ENCODE measurements at places on chromosomes 11 and 22.

DNA sequence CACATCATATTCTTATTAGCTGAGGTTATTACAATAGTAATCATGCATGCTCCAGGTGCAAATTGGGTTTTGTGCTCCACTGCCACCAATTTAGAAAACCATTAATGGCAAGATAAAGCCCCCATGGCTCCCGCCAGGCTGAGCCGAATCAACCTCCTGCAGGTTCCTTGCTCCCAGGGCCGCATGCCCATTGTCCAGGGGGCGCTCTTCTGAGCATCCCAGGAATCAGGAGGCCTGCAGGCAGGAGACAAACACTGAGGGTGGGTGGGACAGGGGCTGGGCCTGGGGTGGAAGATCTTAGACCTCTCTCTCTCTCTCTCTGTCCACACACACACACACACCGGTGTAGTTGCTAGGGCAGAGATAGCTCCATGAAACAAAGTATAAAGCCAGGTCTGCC lies 57.4 kb downstream of the BUD13 start:
- no peak for DNase-seq
- H3K4me3 ChIP-seq = no peak overlapping the region
- no peaks in the 10 kb centered on the region for H3K4me1 ChIP-seq
- H3K36me3 ChIP-seq = no peaks in the 10 kb centered on the region

DNA sequence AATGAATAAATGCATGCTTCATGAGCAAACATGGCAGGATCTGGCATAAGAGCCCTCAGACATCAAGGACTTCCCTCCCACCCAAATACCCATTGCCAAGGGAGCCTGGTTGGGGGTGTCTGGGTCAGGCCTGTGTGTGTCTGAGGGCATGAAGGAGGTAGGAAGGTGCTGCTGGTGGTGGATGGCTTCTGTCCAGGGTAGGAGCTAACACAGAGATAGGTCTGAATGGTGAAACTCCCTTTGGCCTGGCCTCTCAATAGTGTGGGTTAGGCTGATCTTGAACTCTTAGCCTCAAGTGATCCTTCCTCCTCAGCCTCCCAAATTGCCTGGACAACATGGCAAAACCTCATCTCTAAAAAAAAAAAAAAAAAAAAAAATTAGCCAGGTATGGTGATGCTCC lies 2.8 kb downstream of the AMPD3 start:
- peak overlapping the region; percentile 89 for H3K4me3 ChIP-seq
- peaks cover 9% of the 10 kb centered on the region for H3K36me3 ChIP-seq
- H3K27me3 ChIP-seq = no peaks in the 10 kb centered on the region
- no peak for DNase-seq
- peak overlapping the region; percentile 81 for H3K27ac ChIP-seq
- H3K4me1 ChIP-seq = peaks cover 78% of the 10 kb centered on the region

GRCh38 chr11:65891219-65892136 lies 1.0 kb downstream of the CCDC85B start:
- H3K4me3 ChIP-seq = peak overlapping the region; percentile 94
- H3K4me1 ChIP-seq = peaks cover 77% of the 10 kb centered on the region
- no peaks in the 10 kb centered on the region for H3K27me3 ChIP-seq
- peak; percentile 57 for DNase-seq
- peaks cover 9% of the 10 kb centered on the region for H3K36me3 ChIP-seq

- peaks cover 27% of the 10 kb centered on the region for H3K4me1 ChIP-seq
- H3K27me3 ChIP-seq = no peaks in the 10 kb centered on the region
- no peak for DNase-seq
- no peaks in the 10 kb centered on the region for H3K36me3 ChIP-seq
Measured at GRCh38 chr22:40081662-40082061, 86.9 kb downstream of the FAM83F start.

- peaks cover 7% of the 10 kb centered on the region for H3K4me1 ChIP-seq
- H3K36me3 ChIP-seq = no peaks in the 10 kb centered on the region
- no peak overlapping the region for H3K27ac ChIP-seq
- no peak overlapping the region for H3K4me3 ChIP-seq
Measured at GRCh38 chr11:59224351-59224928, 11.7 kb upstream of the MPEG1 start.

- H3K4me1 ChIP-seq = peaks cover 20% of the 10 kb centered on the region
- H3K27me3 ChIP-seq = no peaks in the 10 kb centered on the region
- H3K4me3 ChIP-seq = no peak overlapping the region
- no peak overlapping the region for H3K27ac ChIP-seq
Measured at GRCh38 chr11:121553389-121553788, 100.6 kb upstream of the SORL1-AS1 start.

GRCh38 chr11:11532574-11532973 lies 89.2 kb downstream of the GALNT18 start:
- H3K27me3 ChIP-seq = no peaks in the 10 kb centered on the region
- DNase-seq = no peak
- no peaks in the 10 kb centered on the region for H3K4me1 ChIP-seq
- no peaks in the 10 kb centered on the region for H3K36me3 ChIP-seq
- H3K4me3 ChIP-seq = no peak overlapping the region

DNA sequence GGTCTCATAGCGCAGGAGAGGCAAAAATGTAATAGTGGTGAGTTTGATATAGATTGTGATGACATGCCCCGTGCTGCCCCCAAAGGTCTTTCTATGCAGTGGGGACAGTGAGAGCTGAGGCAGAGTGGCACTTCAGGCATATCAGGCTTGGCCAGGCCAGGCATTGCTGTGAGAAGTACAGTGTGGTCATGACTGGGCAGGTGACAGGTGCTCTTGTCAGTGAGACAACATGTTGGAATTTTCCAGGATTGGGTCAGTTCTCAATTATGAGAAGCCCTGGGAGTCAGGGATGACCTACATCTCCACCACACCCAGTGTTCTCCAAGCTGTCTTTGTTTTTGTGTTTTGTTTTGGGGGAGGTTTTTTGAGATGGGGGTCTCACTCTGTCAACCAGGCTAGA lies 3.7 kb downstream of the SNAP29 start:
- no peaks in the 10 kb centered on the region for H3K27me3 ChIP-seq
- peaks cover 54% of the 10 kb centered on the region for H3K4me1 ChIP-seq
- no peak overlapping the region for H3K4me3 ChIP-seq
- H3K27ac ChIP-seq = no peak overlapping the region
- H3K36me3 ChIP-seq = peaks cover 2% of the 10 kb centered on the region
- DNase-seq = no peak

GRCh38 chr11:111766834-111767142 lies 599 bp upstream of the PPP2R1B start:
- peaks cover 36% of the 10 kb centered on the region for H3K4me1 ChIP-seq
- no peaks in the 10 kb centered on the region for H3K27me3 ChIP-seq
- no peak for DNase-seq
- H3K4me3 ChIP-seq = peak overlapping the region; percentile 99
- H3K36me3 ChIP-seq = peaks cover 10% of the 10 kb centered on the region

DNA sequence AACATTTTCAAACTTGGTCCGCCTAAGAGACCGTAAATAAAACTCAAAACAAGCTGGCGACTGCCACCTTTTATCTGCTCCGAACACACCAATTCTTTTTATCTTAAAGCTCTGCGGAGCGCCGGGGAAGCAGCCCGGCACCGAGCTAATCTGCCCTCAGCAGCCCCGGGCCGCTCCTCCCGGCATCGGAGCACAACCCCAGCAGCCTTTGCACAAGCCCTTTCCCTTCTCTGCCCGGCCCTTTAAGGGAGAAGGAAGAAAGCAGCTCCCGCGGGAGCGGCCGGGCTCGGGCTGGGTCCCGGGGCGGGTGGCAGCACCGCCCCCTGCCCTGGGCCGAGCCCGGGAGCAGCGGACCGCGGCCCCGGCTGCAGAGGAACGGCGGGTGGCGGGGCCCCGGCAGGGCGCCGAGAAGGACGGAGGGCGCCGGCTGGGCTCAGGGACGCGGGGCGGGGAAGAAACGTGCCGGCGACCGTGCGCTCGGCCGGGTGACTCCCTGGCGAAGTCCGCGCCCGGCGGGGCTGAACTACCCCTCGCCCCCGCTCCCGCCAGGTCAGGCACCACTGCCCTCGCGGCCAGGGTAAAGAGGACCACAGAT lies 133.6 kb upstream of the C11orf58 start:
- H3K27ac ChIP-seq = peak overlapping the region; percentile 24
- H3K36me3 ChIP-seq = peaks cover 3% of the 10 kb centered on the region
- peak overlapping the region; percentile 82 for H3K4me3 ChIP-seq
- H3K4me1 ChIP-seq = peaks cover 18% of the 10 kb centered on the region

DNA sequence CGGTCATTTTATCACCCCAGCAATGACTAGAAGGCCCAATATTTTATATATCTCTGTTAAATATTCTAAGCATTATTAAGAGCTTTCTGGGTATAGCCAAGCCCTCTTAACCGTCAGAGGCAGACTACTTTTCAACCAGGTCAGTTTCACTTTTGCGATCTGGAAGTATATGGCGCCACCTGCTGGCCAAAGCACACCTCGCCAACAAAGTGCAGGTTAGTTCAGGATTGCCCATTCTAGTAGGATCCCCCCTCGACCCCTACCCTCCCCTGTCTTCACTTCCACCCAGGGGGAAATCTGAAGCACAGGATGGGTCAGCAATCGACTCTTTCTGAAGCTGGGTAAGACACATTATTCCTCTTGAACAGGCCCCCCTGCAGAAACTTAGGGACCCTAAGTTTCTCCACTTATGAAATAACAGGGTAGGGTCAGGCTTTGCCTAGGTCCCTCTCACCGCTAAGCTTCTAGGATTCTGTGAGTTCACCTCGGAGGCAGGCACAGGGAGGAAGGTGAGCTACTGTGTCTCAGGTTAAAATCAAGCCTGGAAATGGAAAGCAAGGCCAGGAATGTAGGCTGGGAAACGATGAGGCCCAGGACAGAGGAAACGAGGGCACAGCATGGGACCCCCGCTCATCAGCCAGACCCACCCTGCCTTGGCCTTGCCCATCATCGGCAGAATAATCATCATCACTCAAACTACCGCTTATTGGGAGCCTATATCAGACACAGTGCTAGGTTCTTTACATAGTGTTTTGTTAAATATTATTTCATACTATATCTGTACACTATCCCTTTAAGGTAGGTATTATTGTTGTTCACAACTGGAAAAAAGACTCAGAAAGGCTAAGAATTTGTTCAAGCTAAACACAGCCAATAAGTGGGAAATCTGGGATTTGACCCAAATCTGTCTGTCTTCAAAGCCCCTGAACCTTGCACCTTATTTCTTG lies 35.6 kb downstream of the KCNJ1 start:
- peak overlapping the region; percentile 84 for H3K4me3 ChIP-seq
- no peaks in the 10 kb centered on the region for H3K36me3 ChIP-seq
- DNase-seq = peak; percentile 88

DNA sequence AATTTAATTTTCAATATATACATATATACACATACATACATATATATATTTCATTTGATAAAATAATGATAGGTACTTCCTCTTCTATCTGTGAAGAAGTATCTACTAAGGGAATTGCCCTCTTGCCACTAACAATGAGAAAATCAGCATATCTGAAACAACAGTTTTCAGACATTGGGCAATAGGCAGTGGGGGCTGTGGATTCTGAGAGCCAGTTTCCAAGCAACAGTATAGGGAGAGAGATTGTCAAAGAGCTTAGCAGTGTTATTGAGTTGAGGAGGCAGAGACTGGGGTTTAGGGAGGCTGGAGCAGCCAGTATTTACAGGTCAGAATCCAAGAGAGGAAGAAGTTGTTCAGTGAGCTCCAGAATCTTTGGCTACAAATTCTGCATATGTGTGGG lies 119.3 kb downstream of the ARFGAP2 start:
- no peak for DNase-seq
- peaks cover 2% of the 10 kb centered on the region for H3K36me3 ChIP-seq
- no peaks in the 10 kb centered on the region for H3K27me3 ChIP-seq
- H3K4me3 ChIP-seq = no peak overlapping the region
- peaks cover 8% of the 10 kb centered on the region for H3K4me1 ChIP-seq

DNA sequence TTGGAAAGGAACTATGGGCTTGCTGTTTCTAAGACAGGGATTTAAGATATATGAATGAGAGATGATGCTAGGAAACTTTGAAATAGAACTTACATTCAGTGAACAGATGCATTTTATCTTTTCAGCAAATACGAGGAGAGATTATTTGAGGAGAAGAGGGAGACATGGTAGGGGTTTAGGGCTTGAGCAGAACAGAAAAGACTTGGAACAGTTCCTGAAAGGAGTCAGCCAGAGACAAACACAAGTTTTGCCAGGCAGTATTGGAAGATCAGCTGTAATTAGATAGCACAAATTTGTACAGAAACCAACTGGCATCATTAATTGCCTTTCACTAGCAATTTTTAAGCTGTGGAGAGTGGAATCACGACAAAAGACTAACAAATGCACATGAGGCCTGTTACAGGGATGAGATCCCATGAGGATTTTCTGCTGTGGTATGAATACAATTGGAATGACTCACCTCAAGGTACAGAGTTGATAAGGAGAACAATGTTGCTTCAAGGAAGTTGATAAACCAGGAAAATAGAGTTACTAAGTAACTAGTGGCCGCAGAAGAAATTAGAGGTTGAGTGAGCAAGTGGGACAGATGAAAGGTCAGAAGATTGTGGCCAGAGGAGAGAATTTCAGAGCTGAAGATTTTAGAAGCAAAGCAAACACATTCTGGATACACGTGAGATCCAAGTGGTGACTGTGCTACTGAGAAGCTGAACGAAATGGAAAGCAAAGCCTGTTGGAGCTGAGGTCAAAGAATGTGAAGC lies 67.9 kb downstream of the CYB5R2 start:
- no peaks in the 10 kb centered on the region for H3K4me1 ChIP-seq
- H3K4me3 ChIP-seq = no peak overlapping the region
- H3K36me3 ChIP-seq = no peaks in the 10 kb centered on the region
- DNase-seq = no peak

- no peaks in the 10 kb centered on the region for H3K27me3 ChIP-seq
- H3K4me3 ChIP-seq = peak overlapping the region; percentile 73
- DNase-seq = peak; percentile 67
- H3K36me3 ChIP-seq = peaks cover 20% of the 10 kb centered on the region
Measured at GRCh38 chr11:12150831-12151382, 40.5 kb downstream of the MICAL2 start.

GRCh38 chr11:93736129-93736528 lies 5.2 kb downstream of the TAF1D start:
- no peak for DNase-seq
- no peaks in the 10 kb centered on the region for H3K27me3 ChIP-seq
- peak overlapping the region; percentile 100 for H3K27ac ChIP-seq
- H3K4me3 ChIP-seq = peak overlapping the region; percentile 85
- peaks cover 75% of the 10 kb centered on the region for H3K4me1 ChIP-seq
- H3K36me3 ChIP-seq = peaks cover 69% of the 10 kb centered on the region

DNA sequence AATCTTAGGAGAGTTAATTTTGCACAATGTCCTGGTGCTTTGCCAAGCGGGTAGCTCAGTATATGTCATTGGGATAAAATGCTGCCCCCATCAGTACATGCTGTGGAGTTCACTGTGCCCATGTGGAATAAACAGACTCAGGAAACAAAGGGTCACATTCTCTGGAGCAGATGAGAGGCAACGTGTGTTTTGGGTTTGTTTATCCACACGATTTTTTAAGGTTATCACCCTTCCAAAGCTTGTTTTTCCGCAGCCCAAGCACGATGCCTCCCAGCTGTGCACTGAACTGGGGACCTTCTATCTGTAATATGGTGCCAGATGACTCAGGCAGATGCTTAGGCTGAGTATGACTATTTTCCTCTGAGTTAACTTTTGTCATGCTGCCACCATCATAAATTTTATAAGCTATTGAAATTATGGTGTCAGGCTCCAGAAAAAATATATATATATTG lies 6.5 kb downstream of the OR4D6 start:
- no peaks in the 10 kb centered on the region for H3K36me3 ChIP-seq
- no peaks in the 10 kb centered on the region for H3K4me1 ChIP-seq
- DNase-seq = no peak
- H3K27me3 ChIP-seq = peaks cover 20% of the 10 kb centered on the region
- H3K4me3 ChIP-seq = no peak overlapping the region

All from activated T-cell treated with anti-CD3 and anti-CD28 coated beads, Interleukin-2, amount 50 U/mL, for 72 hours (primary cell).